ENCODE measurements at places on chromosomes 16 and 17.

DNA sequence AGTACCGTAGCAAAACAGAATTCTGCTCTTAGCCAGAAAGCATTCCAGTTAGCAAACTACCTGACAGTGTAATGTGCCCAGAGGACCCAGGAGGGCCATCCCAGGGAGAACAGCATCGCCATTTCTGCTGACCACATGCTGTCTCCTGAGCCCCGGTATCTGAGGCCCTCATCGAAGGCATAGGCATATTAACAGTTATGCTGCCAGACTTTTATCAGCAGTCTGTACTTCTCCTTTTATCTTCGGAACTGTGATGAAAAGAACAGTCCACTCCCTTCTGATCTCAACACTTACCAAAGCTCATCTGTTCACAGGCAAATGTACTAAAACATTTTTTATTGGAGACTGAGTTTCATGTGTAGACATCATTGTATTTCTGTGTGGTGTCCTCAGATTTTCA is 236.4 kb downstream of the PRKCA start:
- no peak for DNase-seq

DNA sequence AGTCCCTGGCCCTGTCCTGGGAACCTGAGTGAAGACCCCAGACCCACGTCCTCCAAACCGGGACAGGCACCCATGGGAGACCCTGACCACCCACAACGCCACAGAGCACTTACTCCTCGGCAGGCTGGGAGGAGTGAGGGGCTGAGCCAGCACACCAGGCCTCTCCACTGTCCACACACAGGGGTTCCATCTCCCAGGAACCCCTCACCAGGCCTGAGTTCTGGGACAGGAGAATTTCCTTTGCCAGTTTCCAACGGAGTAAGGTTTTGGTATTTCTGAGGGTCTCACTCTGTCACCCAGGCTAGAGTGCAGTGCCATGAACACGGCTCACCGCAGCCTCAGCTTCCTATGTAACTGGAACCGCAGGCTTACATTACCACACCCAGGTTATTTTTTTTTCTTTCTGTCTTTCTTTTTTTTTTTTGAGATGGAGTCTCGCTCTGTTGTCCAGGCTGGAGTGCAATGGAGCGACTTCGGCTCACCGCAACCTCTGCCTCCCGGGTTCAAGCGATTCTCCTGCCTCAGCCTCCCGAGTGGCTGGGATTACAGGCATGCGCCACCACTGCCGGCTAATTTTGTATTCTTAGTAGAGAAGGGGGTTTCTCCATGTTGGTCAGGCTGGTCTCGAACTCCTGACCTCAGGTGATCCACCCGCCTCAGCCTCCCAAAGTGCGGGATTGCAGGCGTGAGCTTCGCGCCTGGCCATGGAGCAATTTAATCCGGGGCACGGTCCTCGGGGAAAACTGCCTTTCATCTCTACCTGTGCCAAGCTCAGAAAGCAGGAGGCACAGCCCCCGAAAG is 1.6 kb downstream of the PGAP6 start:
- DNase-seq, result peak; percentile 41

- peak; percentile 72 for DNase-seq
Measured at GRCh38 chr17:7435676-7436555, 681 bp downstream of the TMEM102 start.

GRCh38 chr16:88722784-88723506 is 16.6 kb downstream of the CTU2 start:
- no peak for DNase-seq

DNA sequence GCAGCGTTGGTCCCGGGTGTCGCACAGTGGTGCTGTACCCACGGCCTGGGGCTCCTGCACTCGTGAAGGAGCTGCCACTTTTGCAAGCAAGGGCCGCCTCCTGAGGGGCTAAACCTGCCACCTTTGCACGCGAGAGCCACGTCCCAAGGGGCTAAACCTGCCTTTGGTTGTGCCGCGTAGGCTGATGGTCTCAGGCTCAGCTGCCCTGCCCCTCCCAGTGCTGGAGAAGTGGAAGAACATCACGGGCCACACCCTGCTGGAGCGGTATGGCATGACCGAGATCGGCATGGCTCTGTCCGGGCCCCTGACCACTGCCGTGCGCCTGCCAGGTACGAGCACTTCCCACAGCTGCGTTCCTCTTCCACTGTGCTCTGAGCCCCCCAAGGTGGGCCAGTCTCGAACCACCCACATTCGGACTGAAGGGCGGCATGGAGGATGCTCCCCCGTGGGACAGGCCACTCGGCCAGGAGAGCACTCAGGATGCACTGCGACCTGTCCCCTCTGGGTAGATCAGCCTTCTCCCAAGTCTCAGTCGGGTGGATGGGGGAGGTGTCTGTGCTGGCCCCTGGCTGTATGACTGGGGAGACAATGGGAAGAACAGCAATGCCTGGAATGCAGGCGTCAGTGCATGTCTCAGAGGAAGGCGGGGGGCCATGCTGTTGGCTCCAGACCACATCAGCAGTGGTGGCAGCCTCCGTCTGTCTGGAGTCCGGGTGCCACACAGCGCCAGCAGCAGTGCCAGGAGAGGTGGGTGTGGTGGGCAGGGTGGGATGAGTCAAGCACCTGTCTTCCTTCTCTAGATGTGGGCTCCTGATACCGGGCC is 20.7 kb downstream of the ACSF3 start:
- DNase-seq, result no peak

- no peak for DNase-seq
Measured at GRCh38 chr17:17445925-17446665, 30.7 kb upstream of the MED9 start.

DNA sequence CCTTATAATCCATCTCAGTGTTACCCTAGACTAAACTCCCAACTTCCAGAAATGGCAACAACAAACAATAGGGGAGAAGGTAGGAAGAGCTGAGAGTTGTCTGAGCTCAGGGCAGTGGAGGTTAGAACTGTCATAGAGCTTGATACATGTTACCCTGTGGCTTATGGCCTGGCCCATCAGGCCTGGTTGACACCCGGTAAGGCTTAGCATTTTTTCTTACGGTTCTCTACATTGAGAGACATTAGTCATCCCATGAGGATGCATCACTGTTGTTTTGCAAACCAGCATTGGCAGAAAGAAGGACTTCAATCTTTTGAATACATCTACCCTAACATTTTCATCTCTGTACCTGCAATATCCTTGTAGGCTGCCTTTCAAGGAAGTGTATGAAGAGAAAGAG is 226.6 kb downstream of the PHKB start:
- DNase-seq, result no peak

DNA sequence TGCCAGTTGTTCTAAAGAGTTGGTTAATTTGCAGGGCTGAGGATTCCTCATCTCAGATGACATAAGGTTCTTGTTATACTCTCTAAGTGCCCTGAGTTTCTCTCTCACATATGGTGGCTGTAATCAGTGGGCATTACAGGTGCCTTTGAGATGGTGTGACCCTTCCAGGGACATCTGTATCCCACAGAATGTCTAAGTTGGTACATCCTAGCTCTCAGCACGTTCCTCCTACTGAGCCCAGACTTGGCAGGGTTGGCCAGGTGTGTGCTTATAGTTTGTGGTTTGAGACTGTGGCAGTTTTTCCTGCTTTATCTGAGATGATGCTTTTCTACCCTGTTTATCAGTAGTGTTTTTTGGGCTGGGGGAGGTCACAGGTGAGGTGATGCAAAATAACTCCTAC is 36.3 kb downstream of the SPECC1 start:
- DNase-seq, result no peak

- DNase-seq, result no peak
Measured at GRCh38 chr17:35807371-35808144, 1.7 kb upstream of the TAF15 start.

- no peak for DNase-seq
Measured at GRCh38 chr17:78734793-78735641, 47.1 kb downstream of the CYTH1 start.

GRCh38 chr16:56987692-56988091 is 1.7 kb upstream of the NLRC5 start:
- no peak for DNase-seq

DNA sequence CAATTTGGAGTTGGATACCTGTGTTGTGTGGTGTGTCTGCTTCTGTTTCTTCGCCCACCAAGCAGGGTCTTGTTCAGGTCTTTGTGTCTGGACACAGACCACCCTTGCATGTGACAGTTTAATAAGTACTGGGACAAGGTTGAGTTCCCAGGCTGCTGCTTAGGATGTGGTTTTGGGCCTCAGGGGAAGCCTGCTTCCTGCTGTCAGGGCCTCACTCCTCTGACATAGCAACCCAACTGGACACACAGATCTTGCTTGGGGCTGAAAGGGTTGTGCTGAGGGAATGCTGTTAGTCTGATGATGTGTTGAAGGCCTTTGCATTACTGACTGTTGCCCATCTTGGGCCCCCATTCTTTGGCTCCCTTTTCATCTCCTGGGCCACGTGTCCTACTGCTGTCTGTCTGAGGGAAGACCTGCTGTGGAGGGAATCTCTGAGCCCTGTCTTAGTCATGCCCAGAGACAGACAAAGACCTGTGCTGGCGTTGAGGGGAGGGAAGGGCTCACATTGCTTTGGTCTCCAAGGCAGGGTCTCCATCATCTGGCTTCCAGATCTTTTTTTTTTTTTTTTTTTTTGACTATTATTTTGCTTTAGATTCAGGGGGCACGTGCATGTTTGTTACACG is 4.7 kb upstream of the TGFB1I1 start:
- DNase-seq, result no peak

DNA sequence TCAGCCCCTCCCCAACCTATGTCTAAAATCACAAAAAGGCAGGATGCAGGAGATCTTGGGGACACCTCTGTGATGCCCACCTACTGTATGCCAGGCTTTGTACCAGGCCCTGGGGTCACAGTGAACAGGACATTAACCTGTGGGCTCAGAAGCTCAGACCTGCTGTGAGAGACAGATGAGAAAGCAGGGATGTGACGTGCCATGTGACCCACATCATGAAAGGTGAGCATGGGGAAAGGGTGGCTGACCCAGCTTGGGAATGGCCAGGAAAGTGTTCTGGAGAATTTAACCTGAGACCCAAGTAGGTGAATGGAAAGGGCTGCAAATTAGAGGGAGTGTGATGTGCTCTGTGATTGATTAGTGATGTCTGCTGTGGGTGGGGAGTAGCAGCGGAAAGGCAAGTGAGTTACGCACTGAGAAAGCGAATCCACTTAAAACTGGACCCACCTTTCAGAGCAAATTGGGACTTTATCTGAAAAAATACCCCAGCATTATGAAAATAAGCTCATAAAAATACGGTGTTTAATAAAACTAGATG is 132.2 kb downstream of the IRF8 start:
- no peak for DNase-seq

DNA sequence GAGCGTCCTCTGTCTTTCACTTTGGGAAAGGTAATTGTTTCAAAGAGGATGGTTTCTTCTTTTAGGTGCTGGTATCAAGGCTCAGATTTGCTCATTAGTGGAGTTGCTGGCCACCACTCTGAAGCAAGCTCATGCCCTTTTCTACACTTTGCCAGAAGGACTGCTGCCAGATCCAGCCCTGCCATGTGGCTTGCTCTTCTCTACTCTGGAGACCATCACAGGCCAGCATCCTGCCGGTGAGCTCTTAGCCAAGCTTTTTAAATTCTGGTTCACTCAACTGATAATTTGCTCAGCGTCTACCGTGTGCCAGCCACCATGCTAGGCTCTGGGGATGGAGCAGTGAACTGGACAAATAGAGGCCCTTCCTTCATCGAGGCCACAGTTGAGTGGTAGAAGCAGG is 4.3 kb downstream of the COG1 start:
- DNase-seq, result no peak

DNA sequence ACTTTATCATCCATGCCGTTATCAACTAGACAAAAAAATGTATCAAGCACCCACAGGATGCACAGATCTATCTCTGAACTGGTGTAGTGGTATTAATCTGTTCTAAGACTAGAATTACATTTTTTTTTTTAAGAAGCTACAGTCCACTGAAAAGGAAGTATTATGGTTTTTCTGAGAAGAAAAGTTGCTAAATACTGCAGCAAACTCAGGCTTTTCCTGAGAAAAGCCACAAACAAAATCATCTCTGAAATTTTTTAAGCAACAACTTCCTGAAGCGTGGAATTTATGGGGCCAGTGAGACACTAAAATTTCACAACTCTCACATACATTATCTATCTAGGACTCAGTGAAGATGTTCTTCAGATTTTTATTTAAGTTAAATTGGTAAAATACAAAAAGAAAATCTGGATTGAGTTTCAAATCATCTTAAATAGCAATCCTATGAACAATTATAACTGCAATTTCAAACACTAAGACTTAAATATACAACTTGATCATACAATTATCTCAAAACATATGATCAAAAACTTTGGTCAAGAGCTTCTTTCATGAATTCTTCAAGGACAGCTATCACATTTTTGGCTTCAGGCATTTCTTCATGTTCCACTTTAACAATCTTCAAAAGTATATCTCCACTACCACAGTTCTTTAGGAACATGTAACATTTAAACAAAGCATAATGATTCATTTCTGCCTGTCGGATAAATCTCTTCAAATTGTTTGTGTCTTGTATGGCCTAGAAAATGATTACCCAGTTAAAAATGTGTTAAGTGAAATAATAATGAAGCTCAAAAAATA is 10.5 kb downstream of the C17orf75 start:
- no peak for DNase-seq

DNA sequence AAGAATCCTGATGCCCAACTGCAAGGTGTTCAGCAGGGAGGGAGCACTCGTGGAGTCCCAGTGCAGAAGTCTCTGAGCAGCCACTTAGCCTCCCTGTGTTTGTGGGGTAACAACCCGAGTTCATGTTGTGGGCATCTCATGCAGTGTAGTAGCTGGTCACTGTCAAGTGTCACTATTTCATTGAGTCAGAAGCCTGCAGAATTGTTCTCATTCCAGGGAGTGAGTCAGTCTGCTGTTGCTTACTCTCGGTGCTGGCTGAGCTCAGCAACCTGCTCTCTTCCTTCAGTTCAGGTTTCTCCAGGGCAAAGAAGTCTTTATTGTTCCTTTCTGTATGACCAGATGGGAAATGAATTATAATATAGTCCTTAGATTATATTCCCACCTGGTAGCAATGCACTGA is 24.1 kb downstream of the HMOX2 start:
- no peak for DNase-seq

- peak; percentile 35 for DNase-seq
Measured at GRCh38 chr17:17682293-17682736, 1.1 kb downstream of the RAI1 start.

DNA sequence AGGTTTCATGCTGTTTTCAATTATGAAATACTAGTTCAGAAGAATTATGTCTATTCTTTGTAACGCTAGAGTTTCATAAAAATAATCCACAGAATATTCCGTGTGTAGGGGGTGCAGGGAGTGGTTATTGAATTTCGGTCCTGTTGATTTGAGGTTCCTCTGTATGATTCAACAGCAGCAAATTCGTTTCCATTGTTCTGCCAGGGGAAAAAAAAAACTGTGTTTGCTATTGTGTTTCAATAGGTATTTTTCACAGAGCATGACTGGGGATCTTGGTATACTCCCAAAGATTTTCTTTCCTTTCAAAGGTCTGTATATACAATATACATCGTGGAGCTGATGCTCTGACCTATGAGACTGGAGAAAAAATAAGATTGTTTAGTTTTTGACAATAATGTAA is 15.8 kb downstream of the SHISA9 start:
- DNase-seq, result no peak
